ENCODE measurements at places on chromosomes 6 and 20.

DNA sequence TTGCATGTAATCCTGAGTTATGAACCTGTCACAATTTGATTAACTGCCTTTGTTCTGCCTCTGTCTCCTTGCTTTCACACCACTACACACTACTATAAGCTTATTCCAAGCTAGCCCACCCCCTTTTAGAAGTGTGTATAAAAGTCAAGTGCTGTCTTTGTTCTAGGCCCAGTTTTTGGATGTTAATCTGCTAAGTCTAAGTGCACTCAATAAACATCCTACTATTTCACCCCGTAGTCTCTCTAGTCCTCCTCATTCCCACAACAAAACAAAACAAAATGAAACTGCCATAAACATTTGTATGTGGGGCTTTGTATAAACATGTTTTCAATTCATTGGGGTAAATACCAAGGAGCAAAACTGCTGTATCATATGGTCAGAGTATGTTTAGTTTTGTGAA, 16.1 kb upstream of the SPACA1 start:
- DNase-seq, result no peak

DNA sequence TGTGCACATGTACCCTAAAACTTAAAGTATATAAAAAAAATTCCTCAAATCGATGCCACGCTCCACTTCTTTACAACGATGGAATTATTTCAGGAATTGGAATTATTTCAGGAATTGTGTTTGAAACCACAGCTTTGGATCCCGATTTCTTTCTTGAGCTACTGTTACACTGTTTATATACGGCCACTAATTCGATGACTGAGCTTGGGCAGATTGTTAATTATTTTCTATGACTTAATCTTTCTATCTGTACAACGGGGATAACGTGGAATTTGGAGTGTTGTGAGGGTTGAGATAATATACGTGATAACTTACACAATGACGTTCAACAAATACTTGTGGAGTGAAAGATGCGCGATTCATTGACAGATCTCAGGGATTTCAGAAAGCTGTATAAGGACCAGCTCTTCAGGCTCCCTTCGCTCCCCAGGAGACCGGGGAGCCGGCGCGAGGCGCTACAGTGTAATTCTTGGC, 171.3 kb downstream of the SLC16A10 start:
- no peak for DNase-seq

DNA sequence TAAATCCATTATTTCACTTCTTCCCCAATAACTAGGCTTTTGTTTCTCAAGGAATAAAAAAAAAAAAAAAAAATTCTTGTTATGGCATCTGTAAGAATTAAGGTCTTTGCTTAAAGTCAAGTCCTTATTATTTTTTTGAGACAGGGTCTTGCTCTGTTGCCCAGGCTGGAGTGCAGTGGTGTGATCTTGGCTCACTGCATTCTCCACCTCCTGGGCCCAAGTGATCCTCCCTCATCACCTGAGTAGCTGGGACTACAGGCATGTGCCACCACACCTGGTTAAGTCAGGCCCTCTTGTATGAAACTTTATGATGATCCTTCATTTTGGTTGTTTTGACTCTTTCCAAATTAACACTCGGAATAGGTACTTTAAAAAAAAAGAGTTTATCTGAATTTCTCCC, 17.3 kb downstream of the DSTN start:
- DNase-seq, result no peak

DNA sequence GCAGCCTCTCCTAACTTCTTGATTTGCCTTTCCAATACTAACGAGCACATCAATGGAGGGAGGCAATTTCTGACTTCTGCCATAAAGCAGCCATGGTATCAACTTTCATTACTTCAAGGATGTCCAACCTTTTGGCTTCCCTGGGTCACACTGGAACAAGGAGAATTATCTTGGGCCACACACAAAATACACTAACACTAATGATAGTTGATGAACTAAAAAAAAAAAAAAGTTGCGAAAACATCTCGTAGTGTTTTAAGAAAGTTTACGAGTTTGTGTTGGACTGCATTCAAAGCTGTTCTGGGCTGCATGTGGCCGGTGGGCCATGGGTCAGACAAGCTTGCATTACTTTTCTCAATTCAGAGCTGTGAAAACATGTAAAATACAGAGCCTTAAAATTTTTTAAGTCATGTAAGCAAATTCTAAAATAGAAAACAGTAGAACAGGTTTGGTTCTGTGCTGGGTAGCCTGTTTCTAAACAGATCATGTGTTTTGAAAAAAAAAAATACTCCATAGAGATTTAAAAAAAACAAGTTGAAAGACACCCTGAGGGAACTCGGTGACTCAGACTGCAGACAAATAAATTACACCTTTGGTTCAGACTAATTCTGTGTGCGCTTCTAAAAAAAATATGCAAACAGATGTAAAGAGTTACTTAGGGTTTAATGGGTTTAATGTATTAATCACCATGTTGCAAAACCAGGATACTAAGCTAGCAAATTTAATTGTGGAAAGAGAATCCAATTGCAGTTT, 43.6 kb upstream of the SLC22A23 start:
- no peak for DNase-seq

GRCh38 chr6:109393157-109393885, 11.1 kb upstream of the CD164 start:
- DNase-seq, result no peak

DNA sequence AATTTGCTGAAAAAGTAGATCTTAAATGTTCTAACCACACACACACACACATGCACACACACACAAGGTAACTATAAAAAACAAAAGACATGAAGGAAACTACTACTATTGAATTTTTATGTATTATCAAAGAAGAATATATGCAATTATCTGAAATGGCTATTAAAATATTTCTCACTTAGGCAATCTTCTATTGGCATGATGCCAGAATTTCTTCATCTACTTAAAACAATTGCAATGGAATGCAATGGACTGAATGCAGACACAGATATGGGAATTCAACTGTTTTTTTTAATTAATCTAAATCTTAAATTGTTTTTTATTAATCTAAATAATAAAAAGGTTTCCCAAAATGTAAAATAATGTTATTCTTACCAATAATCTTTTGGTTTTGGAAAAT, 152.6 kb upstream of the SMLR1 start:
- no peak for DNase-seq

GRCh38 chr6:150866991-150867501, 1.5 kb downstream of the MTHFD1L start:
- DNase-seq, result no peak

- no peak for DNase-seq
These were observed 73.8 kb upstream of the GATA5 start for GRCh38 chr20:62549499-62550086.

DNA sequence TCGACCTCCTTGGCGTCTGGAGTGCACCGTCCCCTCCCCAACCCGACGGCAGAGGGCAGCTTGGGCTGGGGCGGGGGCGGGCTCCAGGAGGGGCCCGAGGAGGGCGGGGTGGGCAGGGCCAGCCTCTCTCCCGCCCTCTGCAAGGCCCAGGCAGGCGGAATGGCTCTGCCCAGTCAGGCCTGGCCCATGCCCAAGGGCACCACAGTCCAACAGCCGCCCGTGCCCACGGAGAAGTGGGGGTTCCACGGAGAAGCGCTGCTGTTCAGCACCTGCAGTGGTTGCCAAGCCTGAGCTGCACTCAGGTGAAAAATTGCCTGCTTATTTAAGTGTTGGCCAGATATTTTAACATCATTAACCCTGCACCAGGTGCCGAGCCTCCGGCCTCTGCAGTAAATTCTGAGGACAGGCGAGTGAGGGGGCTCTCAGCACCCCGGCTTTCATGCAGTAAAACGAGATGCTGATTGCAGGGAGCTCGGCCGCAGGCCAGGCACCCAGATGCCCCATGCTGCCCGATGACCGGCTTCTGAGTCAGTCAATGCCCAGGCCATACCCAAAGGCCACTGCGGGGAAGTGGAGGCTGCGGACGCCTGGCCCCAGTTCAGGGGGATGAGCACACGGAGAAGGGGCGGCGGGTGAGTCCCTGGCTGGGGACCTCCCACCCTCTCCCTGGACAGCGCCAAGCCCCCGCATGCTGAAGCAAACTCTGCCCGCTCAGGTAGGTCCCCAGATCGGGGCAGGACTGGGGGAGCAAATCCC, at the start of gene SRMS:
Gene SRMS (minus strand): TSS at position 25 of the 756 bp plus-strand sequence. CDS start 286 bp downstream, outside the sequence.
- no peak for DNase-seq

DNA sequence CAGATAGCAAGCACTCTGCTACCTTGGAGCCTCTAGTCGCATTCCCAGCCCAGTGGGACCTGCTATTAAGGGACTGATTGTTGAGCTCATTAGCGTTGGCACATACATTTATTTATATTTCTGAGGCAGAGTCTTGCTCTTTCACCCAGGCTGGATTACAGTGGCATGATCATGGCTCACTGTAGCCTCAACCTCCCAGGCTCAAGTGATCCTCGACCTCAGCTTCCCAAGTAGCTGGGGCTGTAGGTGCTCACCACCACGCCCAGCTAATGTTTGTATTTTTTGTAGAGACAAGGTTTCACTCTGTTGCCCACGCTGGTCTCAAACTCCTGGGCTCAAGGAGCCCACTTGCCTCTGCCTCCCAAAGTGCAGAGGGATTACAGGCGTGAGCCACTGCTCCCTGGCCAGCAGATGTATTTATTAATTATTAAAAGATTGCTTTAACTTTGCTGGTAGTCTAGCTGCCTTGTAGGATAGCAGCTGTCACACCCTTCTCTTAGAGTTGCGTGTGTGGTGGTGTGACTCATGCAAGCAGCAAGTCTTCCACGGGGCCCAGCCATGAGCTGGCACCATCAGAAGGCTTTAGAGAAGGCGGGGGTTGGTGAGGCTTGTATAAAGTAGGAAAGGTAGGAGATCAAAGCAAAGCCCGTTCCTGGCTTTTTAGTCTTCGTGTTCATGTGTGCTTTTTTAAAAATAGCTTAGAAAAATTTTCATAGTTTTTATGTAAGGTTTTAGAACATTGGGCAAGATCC, 16.5 kb downstream of the ACTR5 start:
- peak; percentile 74 for DNase-seq

- DNase-seq, result no peak
These were observed 220.5 kb downstream of the PKHD1 start for GRCh38 chr6:51866867-51867266.

DNA sequence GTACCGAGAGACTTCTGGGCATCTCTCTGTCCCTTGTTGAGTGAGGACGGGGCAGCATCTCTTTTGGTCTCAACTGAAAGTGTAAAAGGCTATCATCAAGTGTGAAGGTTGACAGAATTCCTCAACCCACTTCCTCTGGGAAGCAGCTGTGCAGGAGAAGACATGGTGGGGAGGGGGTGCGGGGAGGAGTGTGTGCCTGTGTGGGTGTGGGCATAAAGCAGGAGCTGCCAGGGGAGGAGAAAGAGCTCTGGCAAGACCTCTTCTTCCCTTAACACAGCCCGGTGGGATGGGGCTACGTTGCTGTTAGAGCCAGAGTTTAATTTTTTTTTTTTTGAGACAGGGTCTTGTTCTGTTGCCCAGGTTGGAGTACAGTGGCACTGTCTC, 31.8 kb downstream of the CPXM1 start:
- DNase-seq, result no peak

- DNase-seq, result no peak
These were observed 86.6 kb upstream of the TPD52L1 start for GRCh38 chr6:125066964-125067363.

- no peak for DNase-seq
These were observed 82.9 kb upstream of the RNF217 start for GRCh38 chr6:124879110-124879991.

- no peak for DNase-seq
These were observed 142.4 kb downstream of the FNDC1 start for GRCh38 chr6:159311618-159312017.

GRCh38 chr6:45970326-45970725, 45.3 kb downstream of the CLIC5 start:
- DNase-seq, result no peak

DNA sequence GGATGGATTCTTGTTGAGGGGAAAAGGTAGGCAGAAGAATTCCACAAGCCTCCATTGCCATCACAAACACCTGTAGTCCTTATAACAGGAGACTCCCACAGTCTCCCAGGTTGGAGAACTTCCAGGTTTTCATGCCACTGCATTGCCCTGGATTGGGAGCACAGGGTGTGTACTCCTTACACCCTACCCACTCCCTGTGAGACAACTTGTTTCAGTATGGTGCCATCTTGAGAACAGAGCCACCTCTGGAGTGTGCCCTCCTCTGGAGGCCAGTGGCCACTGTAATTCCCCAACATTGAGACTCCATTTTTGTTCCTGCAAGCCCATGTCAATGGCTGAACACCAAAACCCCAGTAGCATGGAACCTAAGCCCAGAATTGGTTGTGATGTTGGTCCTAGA, 123.5 kb upstream of the LAMA2 start:
- DNase-seq, result no peak

- DNase-seq, result no peak
These were observed 979.8 kb upstream of the GJE1 start for GRCh38 chr6:141152951-141153350.

DNA sequence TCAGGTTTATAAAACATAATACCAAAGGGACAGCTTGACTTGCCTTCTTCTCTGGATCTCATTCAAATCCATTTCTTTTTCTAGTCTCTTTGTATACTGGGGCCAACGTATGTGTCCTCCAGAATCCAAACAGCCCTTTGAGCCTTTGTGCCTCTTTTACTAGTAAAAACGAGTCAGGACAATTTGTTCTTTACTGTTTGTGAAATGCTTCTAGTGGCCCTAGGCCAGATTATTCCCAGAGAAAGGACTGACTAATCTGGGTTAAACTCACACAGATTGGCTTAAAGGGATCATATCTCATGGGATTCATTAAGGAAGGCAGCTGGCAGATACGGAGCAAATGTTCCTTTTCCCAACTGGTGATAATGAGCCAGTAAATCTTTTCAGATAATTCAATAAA, 32.1 kb upstream of the MANEA start:
- DNase-seq, result no peak

DNA sequence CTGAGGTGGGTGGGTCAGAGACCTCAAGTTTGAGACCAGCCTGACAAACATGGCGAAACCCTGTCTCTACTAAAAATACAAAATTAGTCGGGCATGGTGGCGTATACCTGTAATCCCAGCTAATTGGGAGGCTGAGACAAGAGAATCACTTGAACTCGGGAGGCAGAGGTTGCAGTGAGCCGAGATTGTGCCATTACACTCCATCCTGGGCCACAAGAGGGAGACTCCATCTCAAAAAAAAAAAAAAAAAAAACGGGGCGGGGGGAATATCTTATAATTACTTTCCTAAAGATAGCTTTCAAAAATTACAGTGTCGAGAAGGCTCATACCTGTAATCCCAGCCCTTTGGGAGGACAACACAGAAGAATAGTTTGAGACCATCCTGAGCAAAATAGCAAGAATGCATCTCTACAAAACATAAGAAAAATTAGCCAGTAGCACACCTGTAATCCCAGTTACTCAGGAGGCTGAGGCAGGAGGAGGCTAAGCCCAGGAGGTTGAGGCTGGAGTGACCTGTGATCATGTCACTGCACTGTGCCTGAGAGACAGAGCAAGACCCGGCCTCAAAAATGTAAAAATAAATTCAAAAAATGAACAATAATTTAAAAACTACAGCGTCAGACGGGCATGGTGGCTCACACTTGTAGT, 25.8 kb downstream of the CBFA2T2 start:
- DNase-seq, result no peak

- peak; percentile 26 for DNase-seq
These were observed 104.9 kb upstream of the PRDM1 start for GRCh38 chr6:105981002-105981887.

GRCh38 chr6:73389854-73390253, 4.8 kb upstream of the DDX43 start:
- DNase-seq, result no peak

- DNase-seq, result no peak
These were observed 32.5 kb downstream of the POFUT1 start for GRCh38 chr20:32240205-32240604.

- no peak for DNase-seq
These were observed 20.5 kb upstream of the NT5E start for GRCh38 chr6:85429346-85429745.

GRCh38 chr6:149473080-149474052, 11.4 kb downstream of the ZC3H12D start:
- DNase-seq, result no peak

Data from stimulated activated CD4-positive, alpha-beta T cell treated with anti-CD3 and anti-CD28 coated beads, Interleukin-4, amount 100 ng/mL, for 24 hours (primary cell).